Kidney (tissue), 22 donors: ENCODE measurements at places on chromosomes 5 and 9.

DNA sequence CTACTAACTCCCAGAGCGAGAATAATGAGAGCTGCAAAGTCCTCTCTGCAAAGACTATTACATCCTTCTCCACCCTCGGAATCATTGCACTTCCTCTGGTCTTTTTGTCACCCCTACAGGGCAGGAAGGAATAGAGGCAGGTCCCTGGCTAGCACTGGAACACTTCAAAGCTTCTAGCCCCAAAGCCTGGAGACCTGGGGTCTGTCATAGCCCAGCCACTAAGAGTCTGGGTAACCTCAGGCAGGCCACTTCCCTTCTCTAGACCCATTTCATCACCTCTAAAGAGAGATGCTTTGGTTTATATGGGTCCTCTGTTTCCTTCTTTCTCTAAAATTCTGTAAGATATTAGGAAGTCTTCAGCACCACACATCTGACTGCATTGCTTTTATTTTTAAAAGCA, 6.7 kb downstream of the ADRB2 start:
- no peak for DNase-seq

DNA sequence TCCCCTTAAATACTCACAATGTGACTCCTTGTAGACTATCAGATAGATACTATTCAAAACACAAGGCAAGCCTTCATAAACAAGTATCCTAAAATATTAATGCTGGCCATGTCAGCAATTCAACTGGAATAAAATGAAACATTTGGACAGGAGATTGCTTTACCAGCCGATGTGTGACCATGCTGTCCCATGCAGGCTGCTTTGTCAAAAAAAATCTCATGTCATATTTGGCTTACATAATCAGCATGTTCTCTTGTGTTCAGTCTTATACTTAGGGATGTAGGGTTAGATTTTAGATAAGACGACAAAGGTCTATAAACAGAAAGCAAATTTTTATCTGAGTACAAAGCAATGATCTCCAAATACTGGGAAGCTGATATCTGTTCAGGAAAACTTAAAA, 108.5 kb downstream of the NR6A1 start:
- DNase-seq: no peak

- DNase-seq: no peak
Observed at GRCh38 chr5:121158451-121158850, 693.2 kb upstream of the FTMT start.

DNA sequence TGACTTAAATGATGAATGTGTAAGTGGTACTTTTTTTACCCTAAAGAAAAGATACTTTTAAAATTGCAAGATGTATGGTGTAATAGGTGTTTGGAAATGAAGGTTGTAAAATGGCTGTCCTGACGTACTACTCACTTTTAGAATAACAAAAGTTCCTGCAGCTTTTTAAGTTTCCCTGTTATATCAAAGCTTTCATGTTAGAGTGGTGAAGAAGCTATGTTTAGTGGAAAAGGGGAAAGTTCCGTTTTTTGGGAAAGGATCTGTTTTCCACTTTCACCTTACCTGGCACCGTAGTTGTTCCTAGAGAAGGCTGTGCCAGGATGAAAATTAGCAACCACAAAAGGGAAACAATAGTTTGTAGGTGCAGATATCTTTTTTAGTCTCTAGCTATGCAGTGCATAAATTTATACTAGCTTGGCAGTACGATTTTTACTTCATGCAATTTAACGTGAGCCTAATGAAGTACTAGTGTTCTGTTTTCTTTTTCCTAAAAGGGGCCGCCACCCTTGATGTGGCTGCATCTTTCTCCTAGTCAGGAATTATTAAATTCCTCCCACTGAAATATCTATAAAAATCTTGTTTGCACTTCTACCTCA, 1.3 kb downstream of the TNPO1 start:
- DNase-seq: no peak

DNA sequence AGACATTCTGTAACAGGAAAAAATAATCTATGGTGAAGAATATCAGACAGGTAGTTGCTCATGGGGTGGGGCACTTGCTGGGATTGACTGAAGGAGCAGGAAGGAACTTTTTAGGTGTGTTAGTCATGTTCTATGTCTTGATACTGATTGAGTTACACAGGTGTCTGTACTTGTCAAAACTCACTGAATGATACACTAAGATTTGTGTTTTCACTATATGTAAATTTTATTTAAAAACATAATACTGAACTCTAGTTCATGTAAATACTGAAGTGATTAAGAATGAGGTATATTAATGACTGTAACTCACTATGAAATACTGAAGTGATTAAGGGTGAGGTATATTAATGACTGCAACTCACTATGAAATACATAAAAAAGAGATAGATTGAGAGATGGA, 28.5 kb downstream of the IL6ST start:
- no peak for DNase-seq

GRCh38 chr5:58706736-58707135, 123.9 kb downstream of the RAB3C start:
- no peak for DNase-seq

DNA sequence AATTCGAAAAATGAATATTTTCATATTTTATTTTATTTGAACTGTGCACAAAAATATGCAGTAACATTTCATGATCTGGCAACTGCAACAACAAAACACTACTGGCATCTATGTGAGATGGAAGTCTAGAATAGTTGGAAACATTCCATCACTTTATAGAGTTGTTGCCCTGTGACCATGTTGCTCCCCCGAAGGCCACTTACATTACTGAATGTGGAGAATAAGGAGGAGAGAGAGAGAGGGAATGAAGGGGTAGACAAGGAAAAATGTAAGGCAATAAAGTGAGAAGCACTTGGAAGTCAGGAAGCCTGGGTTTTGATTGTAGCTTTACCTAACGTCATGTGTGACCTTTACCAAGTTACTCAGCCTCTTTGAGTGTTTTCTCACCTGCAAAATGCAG, 437.2 kb upstream of the EDIL3 start:
- DNase-seq: no peak

- DNase-seq: peak; percentile 32
Observed at GRCh38 chr5:35195472-35195852, 34.8 kb downstream of the PRLR start.

DNA sequence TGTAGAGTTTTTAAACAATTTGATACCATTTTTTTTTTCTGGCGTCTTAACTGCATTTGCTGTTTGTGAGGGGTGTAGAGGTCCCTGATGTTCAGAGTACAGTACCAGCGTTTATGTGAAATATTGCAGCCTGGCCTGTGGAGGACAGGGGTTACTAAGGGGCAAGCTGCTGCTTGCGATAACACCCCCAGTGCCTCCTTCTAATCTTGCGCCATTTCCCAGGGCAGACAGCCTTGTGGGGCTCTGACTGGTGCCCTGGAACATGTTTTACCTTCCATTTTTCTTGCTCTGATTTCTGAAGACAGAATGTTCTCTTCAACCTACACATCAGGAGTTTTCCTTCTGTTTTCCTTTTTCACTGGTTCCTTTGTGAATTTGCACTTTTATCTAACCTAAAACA, 142.9 kb downstream of the DOCK8 start:
- no peak for DNase-seq

DNA sequence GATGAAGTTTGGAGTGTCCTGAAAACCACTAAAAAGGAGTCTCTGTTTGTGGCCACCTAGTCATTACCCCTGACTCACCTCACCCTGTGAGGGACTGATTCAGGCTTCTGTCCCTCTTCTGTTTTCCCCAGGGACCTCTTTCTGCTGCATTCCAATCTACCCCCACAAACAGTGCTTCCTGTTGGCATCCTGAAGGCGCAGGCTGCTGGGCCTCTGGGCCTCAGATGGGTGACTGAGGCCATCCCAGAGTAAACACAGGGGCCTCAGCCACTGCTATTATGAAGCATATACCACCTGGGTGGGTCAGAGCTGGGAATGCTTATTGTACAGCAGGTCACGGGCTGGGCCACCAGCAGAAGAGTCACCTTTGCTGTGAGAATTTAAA, 20.0 kb downstream of the MORN5 start:
- no peak for DNase-seq

GRCh38 chr5:89130851-89131250, 247.9 kb upstream of the MEF2C start:
- DNase-seq: no peak

DNA sequence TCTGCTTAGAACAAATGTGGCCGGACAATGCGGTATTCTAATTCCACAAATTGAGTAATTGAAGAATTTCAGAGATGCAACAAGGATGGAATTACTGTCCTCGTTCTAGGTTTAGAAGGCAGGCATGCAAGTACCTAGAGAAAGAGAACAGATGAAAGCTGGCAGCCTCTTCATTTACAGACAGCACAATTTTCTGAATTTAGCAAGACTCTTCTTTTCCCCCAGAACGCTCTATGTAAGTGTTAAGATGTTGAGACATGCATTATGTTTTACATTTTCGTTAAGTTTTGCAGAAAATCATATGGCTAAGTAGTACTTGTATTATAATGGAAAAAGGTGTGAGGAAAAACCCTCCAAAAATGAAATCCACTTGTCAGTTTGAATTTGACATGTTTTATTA, 259.5 kb upstream of the ARRDC3 start:
- DNase-seq: no peak

DNA sequence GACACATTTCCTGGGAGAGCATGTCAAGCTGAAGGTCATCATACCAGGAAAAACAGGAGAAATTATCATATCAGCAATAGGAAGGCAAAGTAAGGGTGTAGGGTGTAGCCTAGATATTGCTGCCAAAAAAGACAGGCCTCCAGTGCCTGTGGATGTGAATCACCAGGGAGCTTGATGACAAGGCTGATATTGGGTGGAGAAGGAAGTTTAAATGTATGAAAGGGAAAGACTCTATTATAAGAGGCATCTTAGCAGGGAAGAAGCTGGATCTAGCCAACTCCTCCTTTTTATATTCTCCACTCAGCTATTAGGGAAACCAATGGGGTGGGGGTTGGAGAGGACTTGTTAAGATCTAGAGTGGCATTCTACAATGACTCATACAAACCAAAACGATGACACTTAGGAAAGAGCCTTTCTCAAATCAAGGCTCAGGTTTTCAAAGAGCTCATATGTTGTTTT, 13.4 kb upstream of the TXNDC8 start:
- no peak for DNase-seq

DNA sequence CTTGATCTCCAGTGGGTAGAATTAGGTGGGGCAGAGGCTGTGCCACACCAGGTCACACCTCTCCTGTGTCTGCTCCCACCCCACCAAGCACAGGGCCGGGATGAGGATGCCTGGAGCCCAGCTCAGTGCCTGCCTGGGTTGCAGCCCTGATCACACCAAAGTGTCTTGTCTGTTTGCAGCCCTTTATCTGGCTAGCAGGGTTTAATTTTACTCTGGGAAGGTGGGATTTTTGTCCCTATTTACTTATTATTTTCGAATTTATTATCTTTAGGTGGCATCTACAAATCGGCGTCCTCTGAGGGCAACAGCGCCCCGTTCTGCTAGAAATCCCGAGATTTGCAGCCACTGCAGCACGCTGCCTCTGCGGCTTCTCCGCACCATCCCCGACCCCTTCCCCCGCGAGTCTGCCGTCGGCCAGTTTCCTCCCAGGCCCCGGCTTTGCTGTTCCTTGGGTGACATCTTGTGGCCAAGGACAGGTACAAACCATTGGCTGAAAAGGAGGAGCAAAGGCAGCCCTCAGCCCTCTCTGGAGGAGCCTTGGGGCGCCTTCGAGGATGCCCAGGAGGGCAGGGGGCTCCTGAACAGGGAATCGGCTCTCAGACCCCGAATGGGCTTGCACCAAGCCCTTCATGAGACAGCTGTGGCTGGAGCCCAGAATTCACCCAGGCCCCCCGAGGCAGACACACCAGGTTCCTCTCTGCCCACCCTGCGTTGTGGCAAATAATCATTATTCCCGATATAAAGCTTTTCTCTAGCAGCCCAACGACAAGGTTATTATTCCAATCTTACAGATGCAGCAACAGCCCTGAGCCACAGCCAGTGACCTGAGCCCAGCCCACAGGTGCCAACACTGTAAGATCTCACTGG, 113.0 kb downstream of the GAPVD1 start:
- peak; percentile 84 for DNase-seq

DNA sequence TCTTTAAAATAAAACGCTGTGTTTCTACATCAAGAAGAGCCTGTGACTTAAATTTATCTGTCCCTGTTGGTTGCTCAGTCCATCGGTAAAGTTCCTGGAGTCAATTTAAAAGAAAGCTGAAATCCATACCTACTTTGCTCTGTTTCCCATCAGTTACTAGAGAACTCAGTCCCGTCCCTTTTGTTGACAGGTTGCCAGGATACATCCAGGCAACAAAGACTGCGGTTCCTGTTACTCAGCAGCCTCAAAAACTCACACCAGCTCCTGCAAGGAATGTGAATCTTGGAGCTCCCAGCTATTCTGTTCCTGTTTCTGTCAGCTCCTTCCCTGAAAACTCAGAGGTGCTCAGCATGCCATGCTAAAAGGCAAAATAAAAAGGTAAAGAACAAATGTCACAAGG, at the start of gene ZNF474:
TSS of gene ZNF474 (plus strand) at position 241 of the 400 bp plus-strand sequence. CDS start 22,445 bp downstream, outside the sequence.
- peak; percentile 73 for DNase-seq

- no peak for DNase-seq
Observed at GRCh38 chr9:73845954-73846690, 651.0 kb upstream of the RORB start.

GRCh38 chr5:146919304-146919703, 40.7 kb upstream of the PPP2R2B start:
- no peak for DNase-seq

- no peak for DNase-seq
Observed at GRCh38 chr9:88995627-88996026, 4.4 kb downstream of the S1PR3 start.

DNA sequence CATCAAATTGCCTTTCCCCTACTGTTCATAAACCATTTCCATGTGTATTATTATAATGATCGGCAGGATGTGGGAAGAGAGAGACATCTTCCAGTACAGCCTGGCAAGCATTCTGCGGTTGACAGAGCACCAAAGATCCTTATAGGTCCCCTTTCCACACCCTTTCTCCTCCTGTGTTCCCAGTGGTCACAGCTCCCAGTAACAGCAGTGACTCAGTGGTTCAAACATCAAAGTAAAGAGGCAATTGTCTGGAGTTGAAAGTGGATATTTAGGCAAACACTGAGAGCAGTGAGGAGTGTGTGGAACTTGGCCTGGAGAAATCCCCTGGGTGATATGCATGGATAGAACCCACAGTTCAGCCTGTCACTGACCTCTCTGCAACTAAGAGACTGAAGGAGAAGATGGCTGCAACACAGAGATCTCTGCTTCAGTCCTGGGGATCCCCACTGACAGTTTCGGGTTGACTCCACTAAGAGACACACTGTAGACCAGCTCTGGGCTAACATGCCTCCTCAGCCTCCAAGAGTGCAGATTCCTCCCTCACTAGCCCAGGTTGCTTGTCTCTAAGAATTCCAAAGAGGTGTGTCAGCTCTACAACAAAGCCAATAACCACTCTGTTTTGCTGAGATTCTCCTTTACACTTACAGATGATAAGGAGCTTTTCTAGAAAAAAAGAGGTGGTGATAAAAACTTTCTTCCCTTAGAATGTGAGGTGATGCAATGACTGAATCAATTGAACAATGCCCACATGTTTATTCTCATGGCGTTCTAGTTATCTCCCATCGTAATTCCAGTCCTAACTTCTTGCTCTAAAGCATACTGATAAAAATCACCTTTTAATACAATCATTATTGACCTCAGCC, 94.4 kb upstream of the IL6ST start:
- no peak for DNase-seq

DNA sequence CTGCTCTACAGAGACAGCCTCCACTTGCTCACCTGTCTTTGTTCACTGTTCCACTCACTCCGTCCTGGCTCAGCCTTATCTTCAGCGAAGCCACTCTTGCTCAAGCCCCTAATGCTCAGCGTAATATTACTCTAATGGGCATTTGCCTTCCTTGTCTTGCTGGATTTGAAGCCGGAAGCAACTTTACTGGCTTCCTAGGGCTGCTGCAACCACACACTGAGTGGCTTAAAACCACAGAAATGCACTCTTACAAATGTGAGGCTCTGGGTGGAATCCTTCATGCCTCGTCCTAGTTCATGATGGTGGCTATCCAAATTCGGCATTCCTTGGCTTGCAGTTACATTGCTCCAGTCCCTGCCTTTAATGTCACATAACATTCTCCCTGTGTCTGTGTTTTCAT, 85.5 kb upstream of the MARCHF11 start:
- DNase-seq: no peak
